ENCODE measurements at places on chromosomes 2 and 18. TPM values are rescaled to one million over a fixed set of nuclear protein-coding genes. Genes with fewer than 3 reads are reported as not detected.
A peak's percentile ranks its signal among the peaks of the same experiment; 100 is the strongest.

Gene CPLX4
- not detected for total RNA-seq

DNA sequence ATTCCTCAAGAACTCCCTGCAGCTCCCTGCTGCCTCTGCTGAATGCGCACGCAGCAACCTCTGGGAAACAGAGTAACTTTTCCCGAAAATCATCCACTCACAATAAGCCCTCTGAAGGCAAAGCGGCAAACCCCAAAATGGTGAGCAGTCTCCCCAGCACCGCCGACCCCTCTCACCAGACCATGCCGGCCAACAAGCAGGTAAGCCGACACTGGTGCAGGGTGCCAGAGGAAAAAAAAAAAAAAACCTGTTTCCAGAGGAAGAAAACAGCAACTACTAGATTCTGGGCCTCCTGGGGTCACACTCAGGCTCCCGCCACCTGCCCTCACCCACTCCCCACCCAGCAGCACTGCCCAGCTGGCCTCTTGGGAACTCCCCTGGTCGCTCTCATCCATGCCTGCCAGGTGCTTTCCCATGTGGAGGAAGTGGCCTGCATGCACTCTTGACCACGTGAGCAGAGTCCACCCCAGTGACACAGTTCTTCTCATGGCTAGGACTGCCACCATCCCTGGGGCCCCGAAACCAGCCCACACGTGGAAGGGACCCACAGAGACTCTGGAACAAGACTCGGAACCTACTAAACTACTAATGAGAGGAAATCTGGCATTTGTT is 36.9 kb downstream of the KCTD18 start:
- no peak overlapping the region for H3K27ac ChIP-seq
- no peak for DNase-seq
- H3K4me1 ChIP-seq = no peaks in the 10 kb centered on the region
- no peak overlapping the region for H3K4me3 ChIP-seq
- H3K27me3 ChIP-seq = no peaks in the 10 kb centered on the region
- H3K36me3 ChIP-seq = peaks cover 92% of the 10 kb centered on the region

DNA sequence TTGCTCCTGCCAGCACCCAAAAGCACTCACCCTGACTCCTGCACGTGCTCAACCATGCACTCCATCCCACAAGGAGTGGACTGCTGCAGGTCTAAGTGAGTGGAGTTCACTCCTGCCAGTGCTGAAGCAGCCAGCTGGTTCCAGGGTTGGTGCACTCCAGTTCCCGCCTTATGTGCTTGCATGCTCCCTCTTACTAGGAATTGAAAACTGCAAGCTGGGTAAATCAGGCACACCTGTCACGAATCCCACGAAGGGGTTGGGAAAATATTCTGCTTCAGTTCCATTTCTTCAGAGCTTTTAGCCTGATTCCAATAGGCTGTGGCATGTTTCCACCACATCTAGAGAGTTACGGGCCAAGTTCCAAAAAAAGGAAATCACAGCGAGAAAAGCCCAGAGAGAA is 1365.5 kb upstream of the CHAC2 start:
- DNase-seq = no peak
- H3K4me1 ChIP-seq = no peaks in the 10 kb centered on the region
- H3K27ac ChIP-seq = no peak overlapping the region
- H3K27me3 ChIP-seq = no peaks in the 10 kb centered on the region
- H3K4me3 ChIP-seq = no peak overlapping the region

GRCh38 chr2:157877761-157878400 is 1.8 kb upstream of the ACVR1 start:
- no peaks in the 10 kb centered on the region for H3K36me3 ChIP-seq
- H3K27ac ChIP-seq = no peak overlapping the region
- peaks cover 4% of the 10 kb centered on the region for H3K4me1 ChIP-seq
- no peaks in the 10 kb centered on the region for H3K27me3 ChIP-seq
- no peak overlapping the region for H3K4me3 ChIP-seq

Gene SH3RF3
- 1.8 TPM for total RNA-seq

- no peak overlapping the region for H3K4me3 ChIP-seq
- no peak for DNase-seq
- H3K27me3 ChIP-seq = no peaks in the 10 kb centered on the region
- no peaks in the 10 kb centered on the region for H3K4me1 ChIP-seq
- H3K36me3 ChIP-seq = no peaks in the 10 kb centered on the region
These were observed 657.0 kb upstream of the SYT4 start for GRCh38 chr18:43934322-43934721.

Gene IL18RAP
- total RNA-seq = not detected

GRCh38 chr2:98149333-98149697 is 62.3 kb downstream of the VWA3B start:
- no peaks in the 10 kb centered on the region for H3K27me3 ChIP-seq
- H3K4me3 ChIP-seq = no peak overlapping the region
- no peaks in the 10 kb centered on the region for H3K36me3 ChIP-seq
- DNase-seq = peak; percentile 54
- peaks cover 3% of the 10 kb centered on the region for H3K4me1 ChIP-seq

Gene FHL2
- 11.1 TPM for total RNA-seq

GRCh38 chr18:596288-596881 is 403 bp upstream of the CLUL1 start:
- no peak overlapping the region for H3K4me3 ChIP-seq
- no peaks in the 10 kb centered on the region for H3K36me3 ChIP-seq
- no peaks in the 10 kb centered on the region for H3K27me3 ChIP-seq
- peak; percentile 88 for DNase-seq
- no peak overlapping the region for H3K27ac ChIP-seq
- peaks cover 5% of the 10 kb centered on the region for H3K4me1 ChIP-seq
